Kidney (tissue), 22 donors: ENCODE measurements at places on chromosomes 3 and 15. TPM values are rescaled to one million over a fixed set of nuclear protein-coding genes. Genes with fewer than 3 reads are reported as not detected.
A peak's percentile ranks its signal among the peaks of the same experiment; 100 is the strongest.

DNA sequence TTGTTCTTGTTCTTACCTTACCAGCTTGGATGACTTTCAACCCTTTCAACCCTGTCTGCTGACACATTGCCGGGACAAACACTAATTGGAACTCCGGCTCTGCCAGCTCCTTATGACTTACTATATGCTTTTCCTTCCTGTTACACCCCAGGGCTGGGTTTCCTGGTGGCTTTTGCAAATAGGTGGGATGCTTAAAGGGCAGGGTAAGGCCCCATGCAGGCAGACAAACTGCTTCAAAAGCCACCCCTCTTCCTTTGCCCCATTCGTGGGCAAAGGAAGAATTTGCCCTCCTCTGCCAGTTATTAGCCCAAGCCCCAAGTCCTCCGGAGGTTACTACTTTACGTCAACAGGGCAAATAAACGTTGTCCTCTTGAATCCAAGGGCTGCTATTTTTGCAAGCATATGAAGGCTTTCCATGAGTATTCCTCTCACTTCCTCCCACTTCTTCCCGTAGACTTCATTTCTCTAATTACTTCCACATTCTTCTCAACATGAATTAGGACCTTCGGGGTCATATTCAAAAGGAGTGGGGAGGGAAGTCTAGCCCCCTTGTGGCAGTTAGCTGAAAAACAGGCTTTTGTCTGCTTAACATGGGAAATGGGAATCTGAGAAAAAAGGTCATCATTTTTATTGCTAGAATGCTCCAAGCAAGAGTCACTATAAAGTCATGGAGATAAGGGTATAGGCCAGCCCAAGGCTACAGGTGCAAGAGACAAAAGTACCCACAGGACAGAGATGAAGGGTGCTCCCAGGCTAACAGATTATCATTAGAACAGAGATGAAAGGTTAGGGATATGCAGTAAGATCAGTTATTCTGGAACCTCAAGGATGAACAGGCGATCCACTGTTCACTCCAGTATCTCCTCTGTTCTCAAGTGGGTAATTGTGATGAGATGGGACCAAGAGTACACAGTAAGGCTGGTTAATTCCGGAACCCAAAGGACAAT is 56.3 kb upstream of the FSTL1 start:
- no peak overlapping the region for H3K27ac ChIP-seq
- DNase-seq = peak; percentile 66
- H3K36me3 ChIP-seq = no peaks in the 10 kb centered on the region
- no peak overlapping the region for H3K4me3 ChIP-seq
- no peaks in the 10 kb centered on the region for H3K27me3 ChIP-seq
- H3K4me1 ChIP-seq = no peaks in the 10 kb centered on the region

DNA sequence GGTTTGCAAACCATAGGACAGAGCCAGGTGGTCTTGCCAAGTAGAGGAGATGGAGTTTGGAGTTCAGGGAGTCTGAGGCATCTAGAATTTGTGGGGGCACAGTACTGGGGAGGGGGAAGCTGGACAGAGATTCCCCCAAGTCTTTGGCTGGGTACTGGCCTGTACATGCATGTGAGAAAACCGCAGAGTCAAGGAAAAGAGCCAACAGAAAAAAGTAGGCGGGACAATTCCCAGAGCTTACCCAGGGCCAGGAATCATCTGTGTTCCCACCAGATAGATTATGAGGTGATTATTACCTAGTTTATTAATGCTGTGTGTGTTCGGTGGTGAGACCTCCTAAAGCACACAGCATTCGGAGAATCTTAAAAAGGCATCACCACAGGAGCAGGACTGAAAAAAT is 11.3 kb downstream of the LYSMD4 start:
- no peaks in the 10 kb centered on the region for H3K4me1 ChIP-seq
- no peak overlapping the region for H3K4me3 ChIP-seq
- DNase-seq = no peak
- H3K36me3 ChIP-seq = no peaks in the 10 kb centered on the region
- no peaks in the 10 kb centered on the region for H3K27me3 ChIP-seq

DNA sequence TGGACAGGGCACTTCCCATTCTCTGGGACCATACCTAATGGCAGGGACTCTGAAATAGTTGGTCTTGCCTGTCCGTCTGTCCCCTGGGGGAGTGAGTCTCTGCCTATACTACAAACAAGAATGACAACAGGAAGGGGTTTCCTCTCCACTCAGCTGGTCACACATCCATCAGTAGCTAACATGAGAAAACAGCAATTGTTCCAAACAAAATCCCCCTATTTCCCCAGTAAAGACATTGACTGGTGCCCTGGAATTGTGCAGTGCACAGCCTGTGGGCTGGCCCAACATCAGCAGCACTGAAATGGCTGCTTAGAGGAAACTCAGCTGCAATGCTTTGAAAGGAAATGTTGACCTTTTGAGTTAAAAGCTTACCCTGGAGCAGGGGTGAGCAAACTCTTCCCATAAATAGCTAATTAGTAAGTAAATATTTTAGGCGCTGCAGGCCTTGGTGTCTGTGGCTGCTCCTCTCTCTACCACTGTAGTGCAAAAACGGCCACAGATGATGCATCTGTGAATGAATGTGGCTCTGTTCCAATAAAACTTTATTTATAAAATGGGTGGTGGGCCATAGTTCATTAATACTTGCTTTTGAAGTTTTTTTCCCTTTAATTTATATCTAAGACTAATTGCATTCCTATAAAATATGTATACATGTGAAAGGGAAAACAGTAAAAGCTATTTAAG is 174.3 kb downstream of the KLF13 start:
- H3K4me1 ChIP-seq = no peaks in the 10 kb centered on the region
- no peak overlapping the region for H3K4me3 ChIP-seq
- DNase-seq = no peak
- H3K27ac ChIP-seq = no peak overlapping the region
- H3K27me3 ChIP-seq = no peaks in the 10 kb centered on the region

The SATB1 gene
- 22.2 TPM for total RNA-seq

The LRRC2 gene
- total RNA-seq = 7.5 TPM

The LYZL4 gene
- not detected for total RNA-seq
